ENCODE measurements at places on chromosomes 7 and 10.
A peak's percentile ranks its signal among the peaks of the same experiment; 100 is the strongest.

DNA sequence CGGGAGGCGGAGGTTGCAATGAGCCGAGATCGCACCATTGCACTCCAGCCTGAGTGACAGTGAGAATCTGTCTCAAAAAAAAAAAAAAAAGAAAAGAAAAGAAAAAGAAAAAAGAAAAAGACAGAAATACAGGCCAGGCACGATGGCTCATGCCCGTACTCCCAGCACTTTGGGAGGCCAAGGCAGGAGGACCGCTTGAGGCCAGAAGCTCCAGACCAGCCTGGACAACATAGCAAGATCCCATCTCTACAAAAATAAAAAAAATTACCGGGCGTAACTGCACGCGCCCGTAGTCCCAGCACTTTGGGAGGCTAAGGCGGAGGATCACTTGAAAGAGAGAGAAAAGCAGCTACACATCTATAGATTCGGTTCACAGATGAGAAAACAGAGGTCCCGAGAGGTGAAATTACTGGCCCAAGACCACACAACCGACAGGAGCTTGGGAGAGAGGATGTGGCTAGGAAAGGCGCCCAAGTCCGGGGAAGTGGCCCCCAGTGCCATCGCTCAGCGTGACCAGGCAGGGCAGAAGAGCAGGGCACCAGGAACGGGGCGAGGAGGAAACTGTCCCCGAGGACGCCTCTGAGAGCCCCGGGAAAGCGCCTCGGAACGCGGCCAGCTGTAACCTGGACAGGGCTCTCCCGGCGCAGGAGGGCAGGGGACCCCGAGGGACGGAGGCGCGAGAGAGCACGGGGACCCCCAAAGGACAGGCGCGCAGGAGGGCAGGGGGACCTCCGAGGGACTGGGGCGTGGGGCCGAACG, 612 bp downstream of the SNX8 start:
- no peak for DNase-seq

- DNase-seq, result no peak
Observed at GRCh38 chr7:54615537-54615936, 73.4 kb downstream of the VSTM2A start.

GRCh38 chr10:60578217-60578616, 188.5 kb upstream of the ANK3 start:
- no peak for DNase-seq

DNA sequence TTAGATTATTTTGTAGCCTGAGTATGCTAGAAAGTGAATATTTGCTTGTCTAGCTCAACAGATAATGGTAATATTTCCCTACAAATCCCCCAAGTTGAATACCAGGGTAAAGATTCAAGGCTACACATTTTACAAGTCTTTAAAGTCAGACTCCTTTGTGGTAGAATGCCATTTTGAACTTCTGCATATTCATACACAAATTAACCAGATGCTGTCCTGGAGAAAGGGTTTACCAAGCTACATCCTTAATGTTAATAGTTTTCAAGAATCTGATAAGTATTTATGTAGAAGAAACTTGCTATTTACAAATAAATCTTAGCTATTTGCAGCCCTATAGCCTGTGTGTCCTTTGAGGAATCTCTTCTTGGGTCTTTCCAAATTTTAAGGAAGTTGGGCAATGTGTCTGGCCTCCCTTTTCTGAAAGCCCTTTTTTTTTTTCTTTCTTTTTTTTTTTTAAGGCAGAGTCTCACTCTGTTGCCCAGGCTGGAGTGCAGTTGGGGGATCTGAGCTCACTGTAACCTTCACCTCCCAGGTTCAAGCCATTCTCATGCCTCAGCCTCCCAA, 82.6 kb downstream of the CPEB3 start:
- DNase-seq, result no peak

- DNase-seq, result no peak
Observed at GRCh38 chr10:110149259-110149658, 58.1 kb upstream of the MXI1 start.

DNA sequence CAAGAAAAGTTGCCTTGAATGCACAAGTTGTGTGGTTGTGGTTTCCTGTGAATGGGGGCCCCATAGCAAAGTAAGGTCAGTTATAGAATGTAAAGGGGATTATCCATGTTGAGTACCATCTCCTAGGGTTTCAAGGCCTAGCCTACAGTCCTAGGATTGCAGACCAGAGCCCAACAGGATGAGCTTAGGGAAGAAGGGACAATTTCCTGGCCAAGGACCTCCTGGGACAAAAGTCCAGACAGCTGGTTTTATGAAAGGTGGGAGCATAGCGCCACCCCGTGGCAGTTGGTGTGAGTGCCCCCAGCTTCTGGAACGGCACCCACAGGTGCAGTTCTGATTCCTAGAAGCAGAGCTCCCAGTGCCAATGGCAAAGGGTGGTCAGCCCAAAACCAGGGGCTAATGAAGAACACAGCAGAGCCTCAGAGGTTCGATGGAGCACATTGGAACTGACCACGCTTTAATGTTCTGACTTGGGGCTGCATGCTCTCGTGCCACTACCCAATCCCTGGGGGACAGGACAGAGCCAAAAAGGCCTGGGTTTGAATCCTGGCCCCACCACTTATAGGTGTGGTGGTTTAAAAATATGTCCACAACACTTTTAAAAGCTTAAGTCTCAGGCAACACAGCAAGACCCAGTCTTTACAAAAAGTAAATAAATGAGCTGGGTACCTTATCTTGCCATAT, 25.8 kb upstream of the TMEM120A start:
- peak; percentile 84 for DNase-seq

GRCh38 chr10:117544004-117544701, 1.6 kb downstream of the EMX2 start:
- no peak for DNase-seq

DNA sequence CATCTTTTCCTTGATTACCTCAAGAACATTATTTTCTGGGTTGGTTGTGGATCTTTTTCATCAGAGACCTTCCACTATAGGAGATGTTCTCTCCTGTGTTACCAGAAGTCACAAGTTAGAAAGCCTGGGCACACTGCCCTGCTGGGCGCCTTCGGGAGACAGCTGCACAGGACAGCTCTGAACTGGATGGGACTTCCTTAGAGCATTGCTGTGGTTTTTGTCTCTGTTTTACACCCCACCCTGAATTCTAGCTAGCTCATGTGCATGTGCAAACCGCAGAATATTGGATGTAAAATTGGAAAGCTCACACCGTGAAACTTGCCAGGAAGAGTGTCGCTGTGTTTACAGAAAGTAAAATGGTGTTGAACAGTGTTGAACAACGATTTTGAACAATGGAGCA, 54.4 kb upstream of the SEC61G start:
- DNase-seq, result no peak

- no peak for DNase-seq
Observed at GRCh38 chr10:22333167-22333974, 11.9 kb upstream of the SPAG6 start.

DNA sequence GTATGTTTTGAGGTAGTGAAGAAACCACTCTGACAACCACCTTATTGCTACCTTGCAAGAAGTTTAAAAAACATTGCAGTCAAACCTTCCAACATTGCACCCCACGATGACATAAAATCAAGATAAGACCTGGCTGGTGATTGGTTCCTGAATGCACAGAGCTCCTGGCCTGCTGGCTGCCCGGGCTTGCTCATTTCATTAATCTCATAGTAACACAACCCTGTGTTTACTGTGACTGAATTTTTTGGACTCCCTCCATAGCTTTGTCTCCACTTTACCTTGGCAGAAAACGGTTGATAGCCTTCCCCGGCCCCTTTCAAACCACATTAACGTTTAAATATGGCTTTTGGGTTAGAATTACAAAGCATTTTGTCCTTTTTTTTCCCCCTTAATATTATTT, 27.5 kb downstream of the VWA2 start:
- no peak for DNase-seq

DNA sequence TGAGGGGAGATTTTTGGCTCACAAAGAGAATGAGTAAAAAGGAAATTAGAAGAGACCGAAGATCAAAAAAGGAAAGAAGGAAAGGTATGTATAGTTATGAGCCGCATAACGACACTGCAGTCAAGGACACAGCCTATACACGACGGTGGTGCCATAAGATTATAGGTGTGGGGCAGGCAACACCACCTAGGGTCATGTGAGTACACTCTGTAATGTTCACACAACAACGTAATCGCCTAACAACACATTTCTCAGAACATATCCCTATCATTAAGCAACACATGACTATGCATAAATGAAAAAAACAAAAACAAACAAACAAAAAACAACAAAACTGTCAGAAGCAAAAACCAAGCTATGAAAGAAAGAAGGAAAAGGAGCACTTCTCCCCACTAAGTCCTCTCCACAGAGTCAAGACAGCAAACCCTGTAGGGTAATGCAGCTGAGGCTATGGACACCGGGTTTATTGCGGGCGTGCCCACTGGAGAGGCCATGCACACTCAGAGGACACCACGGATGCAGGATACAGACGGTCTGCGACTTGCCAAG, 45.1 kb downstream of the PIP4K2A start:
- no peak for DNase-seq

DNA sequence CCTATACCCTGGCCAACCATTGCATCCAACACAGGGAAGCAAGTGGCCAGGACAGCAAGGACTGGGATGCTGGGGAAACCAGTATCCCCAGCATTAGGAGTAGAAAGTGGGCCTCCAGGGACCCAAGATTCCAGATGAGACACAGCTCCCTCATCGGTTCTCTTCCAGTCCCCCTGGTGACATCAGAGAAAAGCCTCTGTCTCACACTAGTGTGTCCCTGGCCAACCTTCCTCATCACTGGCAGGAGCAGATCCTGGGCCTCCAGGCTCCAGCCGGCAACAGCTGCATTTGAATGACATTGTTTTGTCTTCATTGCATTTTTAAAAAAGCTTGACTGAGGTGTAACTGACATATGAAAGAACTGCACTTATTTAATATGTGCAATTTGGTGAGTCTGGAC, 177.3 kb upstream of the LYZL2 start:
- no peak for DNase-seq

DNA sequence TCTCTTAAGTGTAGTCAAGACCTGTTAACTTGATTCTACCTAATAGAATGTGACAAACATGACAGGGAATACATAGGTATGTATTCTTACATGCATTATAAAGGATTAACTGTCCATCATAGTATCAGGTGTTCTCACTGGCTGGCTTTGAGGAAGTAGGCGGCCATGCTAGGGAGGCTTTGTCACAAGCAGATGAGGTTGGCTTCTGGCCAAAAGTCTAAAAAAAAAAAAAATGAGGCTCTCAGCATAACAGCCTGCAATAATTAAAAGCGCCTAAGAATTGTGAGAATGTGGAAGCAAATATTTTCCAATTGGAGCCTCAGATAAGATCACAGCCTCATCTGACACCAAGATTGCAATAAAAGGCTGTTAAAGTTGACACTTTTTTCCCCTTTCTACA, 1256.8 kb upstream of the SORCS1 start:
- peak; percentile 71 for DNase-seq

- peak; percentile 71 for DNase-seq
Observed at GRCh38 chr7:98168181-98168903, 42.9 kb upstream of the BHLHA15 start.

Data from NCI-H82 (cell line).